NCI-H345 (cell line): ENCODE measurements at places on chromosomes 1 and 21.
A peak's percentile ranks its signal among the peaks of the same experiment; 100 is the strongest.

- peak; percentile 81 for DNase-seq
Measured at GRCh38 chr1:246786606-246787238, 62.5 kb downstream of the SCCPDH start.

- no peak for DNase-seq
Measured at GRCh38 chr1:70517444-70517843, 106.4 kb downstream of the CTH start.

DNA sequence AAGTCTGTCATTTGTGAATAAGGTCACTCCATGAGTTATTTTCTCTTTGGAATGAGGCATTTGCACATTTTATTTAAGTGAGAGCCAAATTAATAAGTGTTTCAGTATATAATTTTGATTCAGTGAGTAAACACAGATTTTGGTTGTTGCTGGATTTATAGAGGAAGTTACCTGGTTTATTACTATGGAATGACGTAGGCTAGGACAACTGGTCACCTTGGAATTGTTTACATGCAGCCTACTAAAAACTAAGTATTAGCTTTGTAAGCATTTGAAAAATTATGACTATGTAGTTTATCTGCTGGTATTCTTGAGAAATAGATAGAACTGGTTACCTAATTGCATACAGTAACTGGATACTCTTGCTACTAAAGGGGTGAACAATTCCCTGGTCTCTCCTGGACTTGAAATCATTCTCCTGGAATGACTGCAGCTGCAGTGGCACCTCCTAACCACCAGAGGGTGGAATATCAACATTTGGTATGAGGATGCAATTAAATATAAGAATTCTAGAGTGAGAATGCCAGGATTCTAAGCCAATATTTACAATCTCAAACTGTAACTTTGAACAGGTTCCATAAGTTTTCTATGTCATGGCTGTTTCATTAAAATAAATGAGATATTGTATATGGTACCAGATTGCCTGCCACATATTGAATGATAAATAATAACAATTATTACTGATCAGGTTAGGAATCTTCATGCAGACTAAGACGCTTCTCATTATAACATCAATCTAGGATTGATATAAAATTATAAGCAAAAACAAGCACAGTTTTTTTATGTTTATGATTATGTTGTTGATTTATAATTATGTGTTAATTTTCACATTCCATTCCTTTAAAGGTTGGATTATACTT, 3.5 kb upstream of the KRTAP27-1 start:
- peak; percentile 15 for DNase-seq

- DNase-seq: no peak
Measured at GRCh38 chr1:212951947-212952640, 1.8 kb downstream of the VASH2 start.

GRCh38 chr21:44375281-44375651, 21.8 kb downstream of the TRPM2 start:
- no peak for DNase-seq

- DNase-seq: peak; percentile 41
Measured at GRCh38 chr21:16587141-16587581, 857.4 kb downstream of the USP25 start.

DNA sequence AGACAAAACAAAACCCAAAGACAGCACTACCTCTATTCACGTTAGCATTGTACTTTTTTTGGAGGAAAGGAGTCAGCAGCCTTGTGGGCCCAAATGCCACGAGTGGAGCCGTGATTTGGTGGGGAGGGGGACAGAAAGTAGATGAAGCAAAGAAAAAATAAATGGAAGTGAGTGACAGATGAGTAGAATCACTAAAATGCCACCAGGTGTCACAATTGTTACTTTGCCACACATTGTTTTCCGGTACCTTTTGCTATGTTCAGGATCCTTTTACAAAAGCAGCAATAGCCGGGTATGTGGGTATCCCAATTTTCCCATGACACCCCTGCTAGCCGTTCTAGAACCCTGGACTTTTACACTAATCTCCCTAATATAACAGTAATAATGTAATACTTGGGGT, 85.0 kb upstream of the AK4 start:
- peak; percentile 13 for DNase-seq

- DNase-seq: no peak
Measured at GRCh38 chr1:28506907-28507246, 1.0 kb downstream of the RCC1 start.

GRCh38 chr1:29783508-29784275, 547.4 kb downstream of the PTPRU start:
- no peak for DNase-seq

DNA sequence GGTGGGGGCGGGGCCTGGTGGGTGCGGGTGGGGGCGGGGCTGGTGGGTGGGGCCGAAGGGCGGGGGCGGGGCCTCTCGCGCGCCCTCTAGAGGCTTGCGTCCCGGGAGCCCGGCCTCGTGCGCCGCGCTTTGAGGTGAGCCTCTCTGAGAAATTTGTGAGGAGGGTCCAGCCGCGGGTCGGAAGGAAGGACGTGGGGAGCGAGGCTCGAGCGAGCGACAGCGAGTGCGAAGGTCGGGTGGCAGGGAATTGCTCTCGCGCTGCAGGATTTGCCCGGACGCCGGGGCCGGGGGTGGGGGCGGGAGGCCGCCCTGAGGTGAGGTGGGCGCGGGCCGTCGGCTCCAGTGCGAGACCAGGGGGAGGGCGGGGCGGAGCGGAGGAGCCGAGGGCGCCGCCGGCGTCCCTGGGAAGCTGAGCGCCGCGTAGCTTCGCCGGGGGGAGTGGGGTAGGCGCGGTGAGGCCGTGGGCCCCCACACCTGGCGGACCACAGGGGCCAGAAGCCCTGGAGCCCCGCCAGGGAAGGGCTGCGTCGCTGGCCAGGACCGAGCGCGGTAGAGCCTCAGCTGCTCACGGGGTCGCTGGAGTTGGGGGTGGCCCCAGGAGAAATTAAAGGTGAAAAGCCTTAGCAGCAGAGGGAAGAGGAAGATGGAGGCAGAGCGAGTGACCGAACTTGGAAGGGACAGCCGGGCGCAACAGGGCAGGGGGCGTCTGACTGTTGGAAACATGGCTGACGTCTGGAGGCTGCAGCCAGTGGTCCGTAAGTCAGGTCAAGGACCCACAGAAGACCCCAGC, 754 bp upstream of the LSS start:
- DNase-seq: peak; percentile 80

DNA sequence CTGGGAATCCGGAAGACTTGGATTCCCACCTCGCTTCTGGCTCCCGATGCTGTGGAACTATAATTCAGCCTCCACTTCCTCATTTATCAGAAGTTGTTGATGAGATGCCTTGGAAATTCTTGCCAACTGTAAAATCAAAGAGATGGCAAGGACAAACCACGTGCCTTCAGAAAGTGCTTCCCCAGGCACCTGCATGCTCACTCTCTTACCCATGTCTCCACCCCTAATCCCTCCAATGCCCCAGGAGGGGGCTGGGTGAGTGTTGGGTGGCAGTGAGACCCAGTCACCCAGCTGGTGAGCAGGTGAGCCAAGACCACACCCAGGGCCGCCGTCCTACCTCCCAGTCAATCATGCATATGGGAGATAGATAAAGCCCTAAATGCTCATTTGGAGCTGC, 160.8 kb downstream of the PSMG1 start:
- DNase-seq: peak; percentile 97

DNA sequence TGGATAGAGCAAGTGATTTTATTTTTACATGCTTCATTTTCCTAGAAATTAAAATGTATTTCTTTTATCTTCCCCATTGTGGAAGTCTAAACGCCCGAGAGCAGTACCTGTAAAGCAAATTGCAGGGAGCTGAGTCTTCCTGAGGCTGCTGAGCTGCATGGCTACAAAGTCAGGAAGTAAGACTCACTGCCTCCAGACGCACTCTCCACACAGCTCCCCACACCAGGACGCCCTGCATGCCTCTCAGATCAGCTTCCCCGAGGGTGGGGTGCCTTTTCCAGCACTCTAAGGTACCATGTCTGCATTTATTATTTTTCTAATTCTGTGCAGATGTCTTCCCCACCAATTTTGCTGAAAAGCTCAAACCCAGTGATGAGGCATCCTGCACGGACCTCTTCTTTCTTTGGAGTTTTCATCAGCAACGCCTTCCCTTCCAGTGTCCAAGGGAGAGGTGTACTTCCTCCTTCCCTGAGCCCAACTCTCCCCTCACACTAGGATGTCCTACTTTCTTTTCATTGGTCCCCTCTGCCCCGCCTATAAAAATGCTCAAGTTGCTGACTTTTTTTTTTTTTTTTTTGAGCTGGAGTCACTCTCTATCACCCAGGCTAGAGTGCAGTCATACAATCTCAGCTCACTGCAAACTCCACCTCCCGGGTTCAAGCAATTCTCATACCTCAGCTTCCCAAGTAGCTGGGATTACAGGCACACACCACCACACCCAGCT, 114.7 kb downstream of the PCNX2 start:
- DNase-seq: no peak

- no peak for DNase-seq
Measured at GRCh38 chr1:229228522-229228921, 42.4 kb upstream of the RAB4A start.

- DNase-seq: peak; percentile 58
Measured at GRCh38 chr1:1858382-1859086, 32.4 kb downstream of the GNB1 start.

DNA sequence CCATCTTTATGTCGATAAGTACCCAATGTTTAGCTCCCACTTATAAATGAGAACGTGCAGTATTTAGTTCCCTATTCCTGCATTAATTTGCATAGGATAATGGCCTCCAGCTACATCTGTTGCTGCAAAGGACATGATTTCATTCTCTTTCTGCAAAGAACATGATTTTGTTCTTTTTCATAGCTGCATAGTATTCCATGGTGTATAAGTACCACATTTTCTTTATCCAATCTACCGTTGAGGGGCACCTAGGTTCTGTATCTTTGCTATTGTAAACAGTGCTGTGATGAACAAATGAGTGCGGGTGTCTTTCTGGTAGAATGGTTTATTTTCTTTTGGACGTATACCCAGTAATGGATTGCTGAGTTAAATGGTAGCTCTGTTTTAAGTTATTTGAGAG, 63.0 kb downstream of the HLX start:
- no peak for DNase-seq

DNA sequence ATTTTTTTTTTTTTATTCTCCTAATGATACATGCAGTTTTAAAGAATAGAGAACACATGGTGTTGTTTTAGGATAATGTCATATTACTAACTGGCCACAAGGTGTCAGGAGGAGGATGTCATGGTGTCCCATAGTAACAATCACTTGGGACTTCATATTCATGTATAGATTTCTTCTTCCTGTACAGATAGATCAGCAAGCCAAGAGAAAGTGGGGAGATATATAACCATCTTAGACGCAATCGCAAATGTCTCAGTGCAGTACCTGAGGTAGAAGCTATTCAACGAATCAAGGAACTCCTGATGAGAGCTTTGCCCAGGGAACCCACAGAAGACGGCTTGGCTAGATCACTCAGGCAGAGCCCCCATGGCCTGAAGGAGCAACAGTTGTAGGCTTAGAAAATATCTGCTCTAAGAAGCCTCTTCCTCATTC, 12.3 kb downstream of the OR2T11 start:
- DNase-seq: peak; percentile 5

- no peak for DNase-seq
Measured at GRCh38 chr1:153099461-153100045, 5.2 kb upstream of the SPRR2E start.

DNA sequence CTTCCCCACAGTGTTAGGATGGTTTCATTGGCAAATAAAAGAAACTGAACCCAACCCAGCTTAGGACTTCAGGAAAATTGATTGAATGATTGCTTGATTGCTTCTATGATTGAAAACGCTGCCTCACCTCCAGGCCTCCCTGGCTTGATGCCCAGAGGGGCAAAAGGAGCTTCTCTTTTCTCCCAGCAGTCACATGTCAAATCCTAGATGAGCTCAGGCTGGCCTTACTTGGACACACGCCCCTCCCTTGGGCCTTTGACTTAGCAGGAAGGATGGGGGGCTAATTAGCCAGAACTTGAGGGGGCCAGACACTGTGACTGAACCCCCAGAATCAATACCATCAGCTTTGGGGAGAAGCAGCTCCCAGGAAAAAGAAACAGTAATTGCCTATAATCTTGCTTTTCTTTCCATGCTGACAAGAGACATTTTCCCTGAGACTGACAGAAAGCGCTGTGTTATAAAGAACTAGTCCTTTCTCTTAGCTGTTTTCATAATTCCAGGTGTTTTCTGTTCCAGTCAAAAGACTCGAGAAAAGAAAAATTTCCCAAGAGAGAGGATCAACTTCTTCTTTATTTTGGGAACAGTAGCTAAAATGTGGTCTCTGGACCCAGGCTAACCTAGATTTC, 50.8 kb upstream of the ATP5PO start:
- DNase-seq: no peak

DNA sequence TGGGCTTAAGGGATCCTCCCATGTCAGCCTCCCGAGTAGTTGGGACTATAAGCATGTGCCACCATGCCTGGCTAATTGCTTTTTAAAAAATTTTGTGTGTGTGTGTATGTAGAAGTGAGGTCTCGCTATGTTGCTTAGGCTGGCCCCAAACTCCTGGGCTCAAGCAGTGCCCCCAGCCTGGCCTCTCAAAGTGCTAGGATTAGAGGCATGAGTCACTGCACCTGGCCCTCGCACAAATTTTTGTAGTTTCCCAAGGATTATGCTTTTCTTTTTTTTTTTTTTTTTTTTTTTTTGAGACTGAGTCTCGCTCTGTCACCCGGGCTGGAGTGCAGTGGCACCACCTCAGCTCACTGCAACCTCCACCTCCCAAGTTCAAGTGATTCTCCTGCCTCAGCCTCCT, 144.4 kb upstream of the HNRNPU start:
- DNase-seq: no peak
